Stimulated activated CD4-positive, alpha-beta T cell treated with anti-CD3 and anti-CD28 coated beads, Interleukin-1b, Interleukin-23, amount 100 ng/mL, for 24 hours (primary cell): ENCODE measurements at places on chromosomes 3 and 15.

GRCh38 chr3:137075020-137075419 lies 117.2 kb downstream of the IL20RB start:
- no peak for DNase-seq

DNA sequence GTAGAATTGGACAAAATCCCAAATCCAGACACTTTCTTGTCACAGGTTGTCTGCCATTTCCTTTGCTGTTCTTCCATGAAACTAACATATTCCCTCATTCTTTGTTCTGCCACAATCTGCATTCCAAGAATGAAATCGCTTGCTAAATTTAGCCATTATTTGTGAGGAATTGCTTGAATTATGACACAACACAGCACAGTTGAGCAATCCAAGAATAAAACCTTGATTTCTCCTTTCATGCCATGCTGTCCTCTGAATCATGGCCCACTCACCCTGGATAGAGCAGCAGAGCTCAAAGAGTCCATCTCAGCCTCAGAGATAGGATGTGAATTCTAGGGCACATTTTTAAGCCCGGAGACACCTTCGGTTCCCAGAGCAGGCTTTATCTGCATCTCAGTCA lies 35.2 kb upstream of the GREM1 start:
- DNase-seq = no peak

- DNase-seq = no peak
Measured at GRCh38 chr15:49989498-49989897, 129.5 kb downstream of the ATP8B4 start.

- no peak for DNase-seq
Measured at GRCh38 chr15:27061739-27062138, 90.8 kb downstream of the GABRG3 start.

DNA sequence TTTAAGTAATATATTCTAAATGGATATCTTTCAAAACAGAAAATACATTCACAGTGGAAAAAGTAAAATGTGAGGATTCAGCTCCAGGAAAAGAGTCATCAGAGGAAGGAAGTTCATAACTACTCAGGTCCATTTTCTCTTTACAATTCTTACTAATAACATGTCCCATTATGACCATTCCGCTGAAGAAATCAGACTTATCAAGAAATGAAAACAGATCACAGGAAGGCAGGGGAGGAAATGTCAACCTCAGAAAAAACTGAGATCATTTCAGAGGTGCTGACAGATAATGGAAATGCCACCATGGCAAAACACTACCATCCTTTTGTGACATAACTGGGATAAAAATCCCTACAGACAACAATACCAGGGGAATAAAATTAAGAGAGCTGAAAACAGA lies 139.5 kb downstream of the MAGI1 start:
- no peak for DNase-seq

GRCh38 chr3:152328841-152329240 lies 60.1 kb downstream of the MBNL1 start:
- DNase-seq = no peak

DNA sequence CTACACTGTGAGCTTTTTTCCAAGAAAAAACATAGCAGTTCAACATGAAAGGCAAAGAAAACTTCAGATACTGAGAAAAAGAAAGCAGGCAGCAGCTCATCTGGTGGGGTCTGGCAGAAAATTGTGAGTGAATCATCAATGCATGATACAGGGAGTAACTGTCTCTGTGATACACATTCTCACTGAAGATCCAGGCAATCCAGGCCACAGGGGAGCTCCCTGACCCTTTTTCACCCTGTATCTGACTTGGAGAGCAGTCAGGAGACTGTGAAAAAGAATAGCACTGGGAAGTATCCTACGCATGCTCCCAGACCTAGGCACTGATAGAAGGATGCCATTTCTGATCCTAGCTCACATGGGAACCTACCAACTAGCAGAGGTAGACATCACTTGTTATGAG lies 269.8 kb downstream of the MBNL1 start:
- DNase-seq = no peak
